ENCODE measurements at places on chromosomes 11 and 22. TPM values are rescaled to one million over a fixed set of nuclear protein-coding genes. Genes with fewer than 3 reads are reported as not detected.

Gene MRGPRX4
- not detected for total RNA-seq

Gene CASP1
- 5.7 TPM for total RNA-seq

Gene CALCA
- 1.3 TPM for total RNA-seq

Gene VSIG2
- total RNA-seq, result not detected

Gene TH
- total RNA-seq, result not detected

Gene MYBPC3
- not detected for total RNA-seq

Gene LARGE2
- not detected for total RNA-seq
